Vagina (tissue), 2 donors: ENCODE measurements at places on chromosomes 12 and 14.

GRCh38 chr12:117214797-117215196 lies 24.5 kb upstream of the FBXO21 start:
- DNase-seq: no peak

DNA sequence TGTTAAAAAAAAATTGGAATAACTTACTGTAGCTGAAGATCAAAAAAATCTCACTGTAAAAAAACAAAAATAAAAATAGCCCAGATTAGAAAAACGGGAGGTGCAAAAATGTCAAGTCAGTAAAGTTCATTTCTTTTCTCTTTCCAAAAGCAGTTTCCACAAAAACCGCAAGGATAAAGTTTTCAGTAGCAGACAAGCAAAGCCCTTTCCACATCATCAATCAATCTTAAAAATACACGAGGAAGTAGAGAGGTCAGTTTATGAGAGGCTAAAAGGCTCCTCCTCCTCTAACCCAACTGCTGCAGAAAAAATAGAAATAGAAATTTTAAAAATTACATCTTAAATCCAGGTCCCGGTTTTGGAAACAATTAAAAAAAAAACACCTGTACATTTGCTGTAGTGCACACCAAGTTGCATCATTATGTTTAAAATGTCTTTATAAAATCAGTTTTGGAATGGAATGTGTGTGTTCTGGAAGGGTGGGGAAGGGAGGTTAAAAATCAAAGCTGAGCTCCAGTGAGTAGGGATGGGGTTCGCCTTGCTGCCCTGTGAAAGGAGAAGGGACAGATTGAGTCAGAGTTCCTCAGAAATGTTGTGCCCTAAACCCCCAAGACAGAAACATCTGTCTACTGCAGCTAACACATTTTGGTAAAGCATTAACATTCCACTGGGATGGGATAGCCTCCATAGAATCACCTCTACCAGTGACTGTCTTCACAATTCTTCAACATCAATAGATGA lies 5.8 kb downstream of the HNRNPC start:
- no peak for DNase-seq

DNA sequence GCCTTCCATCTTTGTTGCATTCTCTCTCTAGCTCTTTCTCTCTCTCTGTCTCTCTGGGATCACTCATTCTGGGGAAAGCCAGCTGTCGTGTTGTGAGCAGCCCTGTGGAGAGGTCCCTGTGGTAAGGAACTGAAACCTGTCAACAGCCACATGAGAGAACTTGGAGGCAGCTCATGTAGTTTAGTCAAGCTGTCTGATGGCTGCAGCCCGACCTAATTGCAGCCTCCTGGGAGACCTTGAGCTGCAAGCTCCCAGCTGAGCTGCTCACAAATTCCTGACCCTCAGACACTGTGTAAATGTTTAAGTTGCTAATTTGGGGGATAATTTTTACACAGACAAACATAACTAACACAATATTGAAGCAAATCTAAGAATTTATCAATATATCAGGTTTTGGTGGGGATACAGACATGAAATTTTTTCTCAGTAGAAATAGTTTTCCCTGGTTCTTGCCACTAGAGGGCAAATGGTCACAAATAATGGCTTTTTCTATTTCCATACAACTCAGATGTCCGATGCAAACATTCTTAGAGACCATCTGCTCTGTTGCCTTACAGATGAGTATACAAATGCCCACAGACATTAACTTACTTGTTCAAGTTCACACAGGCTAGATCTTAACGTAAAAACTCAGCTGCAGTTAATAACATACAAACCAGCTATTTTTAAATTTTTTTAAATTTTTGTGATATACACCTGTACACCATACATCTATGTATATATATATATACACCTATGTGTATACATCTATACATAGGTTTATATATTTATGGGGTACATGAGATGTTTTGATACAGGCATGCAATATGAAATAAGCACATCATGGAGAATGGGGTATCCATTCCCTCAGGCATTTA lies 15.5 kb upstream of the KRR1 start:
- no peak for DNase-seq

- DNase-seq: peak; percentile 79
Measured at GRCh38 chr14:99078426-99078825, 193.6 kb downstream of the BCL11B start.

GRCh38 chr14:43595096-43595772 lies 911.8 kb downstream of the FSCB start:
- no peak for DNase-seq

DNA sequence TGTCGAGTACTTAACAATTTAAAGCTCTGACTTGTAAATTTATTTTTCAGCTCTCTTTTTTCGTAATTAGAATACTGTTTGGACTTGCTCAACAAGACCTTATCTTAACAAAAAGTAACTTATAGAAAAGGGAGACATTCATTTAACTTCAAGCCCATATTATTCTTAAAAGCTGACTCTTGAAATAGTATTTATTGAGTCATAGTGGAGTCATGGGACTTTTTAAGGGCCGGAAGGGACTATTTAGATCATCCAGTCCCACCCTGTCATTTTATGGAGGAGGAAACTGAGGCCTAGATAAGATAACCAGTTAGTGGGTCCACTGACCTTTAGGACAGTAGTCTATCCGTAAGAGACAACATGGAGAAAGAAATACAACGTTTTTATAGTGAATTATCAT lies 1.5 kb downstream of the RAP1B start:
- DNase-seq: no peak

GRCh38 chr14:76962303-76962660 lies 66.2 kb downstream of the IRF2BPL start:
- DNase-seq: no peak

DNA sequence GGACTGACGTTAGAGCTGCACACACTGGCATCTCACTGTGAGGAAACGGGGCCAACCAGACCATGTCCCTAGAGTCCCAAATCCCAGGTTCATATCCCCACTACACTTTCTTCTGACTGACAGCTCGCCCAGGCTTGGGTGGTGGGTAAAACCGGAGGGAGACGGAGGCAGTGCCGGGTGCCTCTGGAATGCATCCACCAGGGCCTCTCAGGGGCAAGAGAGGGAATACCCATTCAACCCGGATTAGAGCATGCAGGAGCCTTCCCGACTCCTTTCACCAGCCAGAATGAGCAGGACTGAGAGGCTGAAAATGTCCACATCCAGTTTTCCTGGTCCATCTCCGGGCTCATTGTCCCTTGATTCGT lies 297.2 kb downstream of the ADGRD1 start:
- DNase-seq: no peak

- no peak for DNase-seq
Measured at GRCh38 chr14:68675233-68675577, 117.7 kb downstream of the ZFP36L1 start.

DNA sequence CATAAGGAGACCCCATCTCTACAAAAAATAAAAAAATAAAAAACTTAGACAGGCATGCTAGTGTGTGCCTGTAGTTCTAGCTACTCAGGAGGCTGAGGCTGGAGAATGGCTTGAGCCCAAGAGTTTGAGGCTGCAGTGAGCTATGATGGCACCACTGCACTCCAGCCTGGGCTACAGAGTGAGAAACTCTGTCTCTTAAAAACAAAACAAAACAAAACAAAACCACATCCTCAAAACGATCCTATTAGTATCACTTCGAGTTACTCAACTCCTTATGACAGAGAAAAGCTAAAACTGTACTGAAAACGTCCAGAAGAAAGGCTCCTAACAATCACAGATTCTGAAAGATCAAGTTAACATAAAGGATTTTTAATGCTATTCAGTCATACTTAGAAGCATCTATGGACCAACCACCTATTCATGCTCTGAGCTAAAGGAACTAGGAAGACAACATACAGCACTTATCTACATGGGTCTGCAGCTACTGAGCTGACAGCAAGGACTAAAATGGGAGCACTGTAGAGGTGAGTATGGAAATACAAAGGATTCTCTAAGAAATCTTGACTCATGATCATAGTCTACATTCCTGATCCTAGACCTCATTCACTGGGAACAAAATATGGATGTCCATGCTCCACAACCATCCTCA lies 75.3 kb upstream of the DUSP6 start:
- DNase-seq: no peak

DNA sequence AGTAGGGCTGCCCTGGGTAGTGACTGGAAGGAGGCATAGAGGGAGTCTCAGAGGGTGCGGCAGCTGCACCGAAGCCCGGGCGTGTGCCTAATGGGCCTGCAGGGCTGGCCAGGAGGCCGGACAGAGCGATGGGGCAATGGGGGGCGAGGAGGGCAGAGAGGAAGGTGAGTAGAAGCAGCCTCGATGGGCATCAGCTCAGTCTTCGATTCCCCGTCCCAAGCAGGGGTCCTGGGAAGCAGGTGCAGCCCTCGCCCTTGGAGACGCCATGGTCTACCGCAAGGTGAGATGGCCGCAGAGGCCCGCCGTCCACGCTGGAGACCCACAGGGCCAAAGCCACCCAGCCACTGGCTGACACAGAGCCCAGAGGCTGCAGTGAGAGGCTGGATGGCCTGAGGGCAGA lies 70.8 kb downstream of the GALNT9 start:
- DNase-seq: no peak

- no peak for DNase-seq
Measured at GRCh38 chr12:50282721-50283228, 545 bp downstream of the LIMA1 start.

DNA sequence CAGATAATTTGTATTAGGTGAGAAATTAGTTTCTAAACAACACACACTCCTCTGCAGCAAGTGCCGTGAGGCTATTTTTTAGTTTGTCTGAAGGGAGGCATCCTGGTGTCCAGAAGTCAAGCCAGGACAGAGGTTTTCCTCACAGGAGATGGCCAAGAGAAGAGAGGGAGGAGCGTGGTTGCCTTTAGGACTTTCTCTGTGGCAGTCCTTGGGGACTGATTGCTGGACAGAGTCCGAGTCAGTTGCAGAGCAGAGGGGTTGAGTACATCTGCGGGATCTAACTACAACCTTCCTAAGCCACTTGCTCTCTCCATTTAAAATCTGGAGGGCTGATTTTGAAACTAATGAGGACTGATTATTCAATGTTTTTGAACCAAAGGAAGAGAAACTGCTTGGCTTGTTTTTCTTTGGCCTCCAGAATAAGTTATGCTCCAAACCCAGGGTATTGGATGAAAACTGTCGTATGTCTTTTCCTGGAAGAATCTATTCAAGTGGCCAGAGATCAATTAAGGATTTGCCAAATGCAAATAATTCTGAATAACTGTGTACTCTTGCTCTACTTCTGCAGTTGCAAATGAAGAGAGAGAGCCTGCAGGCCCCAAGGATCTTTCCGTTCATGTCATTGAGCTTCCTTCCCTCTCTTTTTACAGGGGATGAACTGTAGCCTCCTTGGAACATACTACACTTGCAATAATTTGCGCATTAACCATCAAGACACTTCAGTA lies 1.2 kb downstream of the SLCO1C1 start:
- no peak for DNase-seq

DNA sequence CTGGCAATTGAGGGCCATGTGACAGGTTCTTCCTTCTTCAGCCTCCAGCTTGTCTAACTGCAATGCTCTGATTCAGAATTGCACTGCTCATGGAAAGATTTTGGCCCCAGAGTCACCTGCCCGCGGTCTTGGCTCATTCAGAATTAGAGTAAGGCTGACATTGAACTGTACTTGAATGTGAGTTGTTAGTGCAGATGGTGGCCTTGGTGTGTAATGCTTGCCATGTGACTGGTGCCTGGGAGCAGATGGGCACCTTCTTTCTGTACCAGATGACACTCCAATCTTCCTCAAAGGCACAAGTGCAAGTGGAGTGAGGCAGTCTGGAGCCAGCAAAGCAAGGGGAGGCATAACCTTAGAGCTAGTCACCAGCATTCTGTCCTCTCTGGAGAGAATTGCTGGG lies 36.5 kb upstream of the ANO4 start:
- no peak for DNase-seq

GRCh38 chr14:21023174-21023573 lies 1.7 kb downstream of the NDRG2 start:
- DNase-seq: no peak

GRCh38 chr12:43381879-43382278 lies 170.1 kb downstream of the ADAMTS20 start:
- no peak for DNase-seq
